Anterior cingulate cortex (tissue), 58 donors: ENCODE measurements at places on chromosomes 16 and 17.

DNA sequence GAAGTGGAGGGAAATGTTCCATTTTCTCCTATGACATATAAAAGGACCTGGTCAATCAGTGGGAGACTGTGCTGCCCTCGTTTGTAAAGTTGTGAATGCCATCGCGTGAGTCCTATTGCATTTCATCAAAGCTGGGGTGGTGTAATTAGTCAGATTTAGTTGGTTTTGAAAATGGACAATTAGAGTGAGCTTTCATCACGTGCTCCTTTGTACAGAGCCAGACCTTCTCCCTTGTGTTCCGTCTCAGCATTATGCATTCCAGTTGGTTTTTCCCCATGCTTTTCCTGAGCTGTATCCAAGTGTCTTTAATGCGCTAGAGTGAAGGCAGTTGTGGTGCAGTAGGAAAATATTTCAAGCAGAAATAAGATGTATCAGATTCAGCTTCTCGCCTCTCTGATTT, 10.4 kb downstream of the SEC14L1 start:
- DNase-seq, result no peak

DNA sequence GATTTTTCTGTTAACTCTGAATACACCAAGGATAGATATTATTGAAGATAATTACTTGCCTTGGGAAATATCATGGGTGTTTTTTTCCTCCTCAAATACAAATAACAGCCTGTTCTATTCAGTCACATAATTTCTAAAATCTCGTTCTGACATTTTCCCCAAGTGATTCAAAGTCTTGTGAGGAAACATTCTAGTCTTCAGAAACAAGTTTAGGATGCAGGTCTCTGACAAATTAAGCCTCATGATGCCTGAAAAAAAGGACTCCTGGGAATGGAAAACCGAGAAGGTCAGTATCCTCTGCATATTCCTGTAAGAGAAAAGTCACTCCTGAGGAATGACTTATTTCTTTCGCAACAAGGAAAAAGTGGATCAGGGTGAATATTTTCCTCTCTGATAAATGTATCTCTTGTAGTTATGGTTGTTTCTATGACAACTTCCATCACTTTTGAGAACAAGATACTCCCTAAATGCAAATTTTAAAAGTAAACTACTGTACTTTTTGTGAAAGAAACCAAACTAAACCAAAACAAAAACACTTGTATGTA, 384.6 kb downstream of the CNTNAP4 start:
- no peak for DNase-seq

GRCh38 chr17:35488991-35489390, 40.4 kb upstream of the SLFN13 start:
- DNase-seq, result no peak

GRCh38 chr16:8963010-8963820, 491 bp downstream of the USP7 start:
- DNase-seq, result no peak

DNA sequence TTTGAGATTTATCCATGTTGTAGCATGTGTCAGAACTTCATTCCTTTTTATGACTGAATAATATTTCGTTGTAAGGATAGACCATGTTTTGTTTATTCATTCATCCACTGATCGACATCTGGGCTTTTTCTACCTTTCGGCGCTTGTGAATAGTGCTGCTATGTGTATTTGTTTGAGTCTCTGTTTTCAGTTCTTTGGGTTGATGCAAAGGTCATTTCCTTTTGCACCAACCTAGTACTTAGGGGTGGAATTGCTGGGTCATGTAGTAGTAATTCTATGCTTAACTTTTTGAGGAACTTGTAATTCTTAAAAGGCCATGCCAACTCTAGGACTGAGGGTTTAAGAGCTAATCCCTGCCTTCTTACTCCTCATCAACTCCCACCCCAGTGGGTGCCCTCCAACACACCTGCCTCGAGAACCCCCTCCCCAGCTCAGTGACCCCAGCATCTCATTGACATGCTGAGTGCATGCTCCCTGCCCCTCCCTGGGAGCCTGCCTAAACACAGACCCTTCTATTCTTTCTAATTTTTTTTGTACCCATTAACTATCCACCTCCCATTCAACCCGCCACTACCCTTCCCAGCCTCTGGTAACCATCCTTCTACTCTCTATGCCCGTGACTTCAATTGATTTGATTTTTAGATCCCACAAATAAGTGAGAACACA, 51.2 kb downstream of the ABAT start:
- no peak for DNase-seq
